Endothelial cell (in vitro differentiated cells): ENCODE measurements at places on chromosomes 11 and 22.

DNA sequence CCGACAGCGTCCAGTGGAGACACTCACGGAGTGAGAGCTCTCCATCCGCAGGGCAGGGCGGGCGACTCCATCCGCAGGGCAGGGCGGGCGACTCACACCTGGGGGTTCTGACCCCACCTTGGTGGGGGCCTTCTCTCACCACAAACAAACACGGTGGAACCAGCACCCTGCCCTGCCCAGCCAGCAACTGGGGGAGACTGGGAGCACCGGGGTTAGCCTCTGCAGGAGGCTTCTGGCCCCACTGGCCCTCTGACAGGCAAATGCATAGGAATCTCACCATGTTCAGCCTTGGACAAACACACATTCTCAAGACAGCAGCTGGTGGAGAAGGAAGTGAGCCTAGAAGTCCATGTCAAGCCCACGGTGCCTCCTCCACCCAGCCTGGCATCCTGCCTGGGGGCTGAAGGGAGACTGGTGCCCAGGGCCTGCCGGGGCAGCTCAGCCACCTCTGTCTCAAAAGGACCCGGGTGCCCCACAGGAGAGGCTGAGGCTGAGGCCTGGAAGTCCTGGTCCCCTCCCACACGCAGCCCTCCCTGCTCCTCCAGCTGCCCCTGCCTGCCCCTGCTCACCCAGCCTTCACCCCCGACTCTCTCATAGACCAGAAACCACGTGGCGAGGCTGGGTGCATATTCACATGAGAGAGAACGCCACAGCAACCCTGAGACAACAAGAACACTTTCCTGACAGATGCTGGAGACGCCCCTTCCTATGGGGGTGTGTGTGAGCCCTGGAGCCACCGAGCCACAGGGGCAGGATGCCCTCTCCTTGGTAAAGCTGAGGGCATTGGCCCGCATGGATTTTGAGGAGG is 98.4 kb upstream of the B3GAT1 start:
- no peak for DNase-seq

- no peak for DNase-seq
Observed at GRCh38 chr22:20422271-20423007, 15.2 kb downstream of the SCARF2 start.

GRCh38 chr11:128644576-128644975 is 49.3 kb upstream of the FLI1 start:
- no peak for DNase-seq

- DNase-seq, result no peak
Observed at GRCh38 chr11:73507086-73507485, 90.8 kb downstream of the FAM168A start.

DNA sequence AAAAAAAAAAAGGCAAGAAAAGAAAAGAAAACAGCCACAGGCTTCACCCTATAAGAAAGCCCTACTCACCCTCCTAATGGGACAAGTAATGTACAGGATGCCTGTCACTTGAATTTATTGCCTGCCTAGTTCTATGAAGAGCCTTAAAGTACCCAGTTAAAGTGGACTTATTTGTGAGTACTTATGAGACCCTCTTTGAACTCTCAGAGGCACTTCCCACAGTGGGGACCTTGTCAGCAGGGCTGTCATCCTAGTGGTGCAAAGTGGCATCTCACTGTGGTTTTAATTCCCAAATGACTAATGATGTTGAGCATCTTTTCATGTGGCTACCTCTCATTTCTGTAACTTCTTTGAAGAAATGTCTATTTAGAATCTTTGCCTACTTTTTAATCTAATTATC is 41.8 kb upstream of the BARX2 start:
- no peak for DNase-seq

DNA sequence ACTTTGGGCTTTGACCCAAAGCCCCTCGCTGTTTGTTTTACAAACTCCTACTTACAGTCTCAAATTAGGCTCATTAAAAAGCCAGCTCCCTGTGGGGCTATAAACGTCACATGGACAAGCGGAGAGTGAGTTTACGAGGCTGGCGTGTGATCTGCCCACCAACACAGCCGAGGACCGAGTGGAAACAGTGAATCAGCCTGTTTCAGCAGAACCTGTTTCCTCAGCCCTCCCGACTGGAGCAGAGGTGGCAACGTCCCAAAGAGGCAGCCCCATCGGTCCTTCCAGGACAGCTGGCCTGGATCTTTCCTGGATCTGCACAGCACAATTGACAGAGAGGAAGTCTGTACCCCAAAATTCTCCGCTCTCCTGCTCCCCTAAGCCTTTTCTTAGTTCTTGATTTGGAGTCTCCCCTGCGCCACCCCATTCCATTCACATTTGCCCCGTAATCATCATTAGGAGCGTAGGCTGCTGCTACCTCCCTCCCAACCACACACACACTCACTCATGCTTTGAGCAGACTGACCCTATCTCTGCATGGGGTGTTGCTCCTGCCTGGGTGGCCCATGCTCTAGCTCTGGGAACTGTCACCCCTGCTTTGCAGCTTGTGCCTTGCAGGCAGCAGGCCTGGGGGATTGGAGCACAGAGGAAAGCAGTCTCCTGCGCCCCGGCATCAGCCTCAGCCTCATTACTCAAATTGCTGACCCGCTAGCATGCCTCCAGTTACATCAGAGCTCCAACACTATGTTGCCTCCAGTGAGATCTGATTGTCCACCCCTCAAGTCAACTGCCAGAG is 117.8 kb downstream of the NAT10 start:
- DNase-seq, result no peak

DNA sequence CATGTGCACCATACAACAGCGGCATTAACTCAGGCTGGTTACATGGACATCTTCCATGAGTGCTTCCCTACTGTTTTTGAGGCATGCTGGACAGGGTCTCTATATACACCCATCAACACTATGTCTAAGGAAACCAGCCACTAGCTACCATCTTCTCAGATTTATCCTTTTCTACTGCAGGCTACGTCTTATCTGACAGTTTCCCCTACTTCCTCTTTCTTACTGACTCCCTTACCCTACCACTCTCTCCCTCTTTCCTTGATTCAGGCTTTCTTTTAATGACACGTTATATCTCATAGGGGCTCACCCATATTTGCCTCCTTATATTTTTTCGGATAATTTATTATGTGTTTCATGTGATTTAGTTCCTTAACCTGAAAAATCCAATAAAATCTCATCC is 41.8 kb downstream of the DDI1 start:
- DNase-seq, result no peak

- peak; percentile 62 for DNase-seq
Observed at GRCh38 chr11:86374586-86374985, at the start of gene CCDC81. TSS of gene CCDC81 (plus strand) at chr11:86374887. CDS start at chr11:86375164, 277 bp downstream.

DNA sequence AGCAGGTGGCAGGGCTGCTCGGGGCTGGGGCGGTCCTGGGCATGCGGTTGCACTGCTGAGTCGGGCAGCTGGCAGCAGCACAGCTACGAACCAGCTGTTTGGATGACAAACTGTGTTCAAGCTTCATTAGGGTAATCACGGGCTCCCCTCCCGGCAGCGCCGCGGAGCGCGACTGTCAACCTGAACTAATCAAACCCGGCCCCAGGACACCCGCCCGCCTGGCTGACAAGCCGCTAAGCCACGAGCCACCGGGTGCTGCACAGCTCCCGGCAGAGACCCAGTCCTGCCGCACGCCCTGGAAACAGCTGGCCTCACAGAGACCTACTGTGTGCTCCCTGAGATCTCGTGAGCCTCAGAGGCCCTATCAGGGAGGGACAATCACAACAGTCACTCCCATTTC is 60.6 kb upstream of the TCF20 start:
- DNase-seq, result no peak

GRCh38 chr22:23315341-23315917 is 135.1 kb downstream of the BCR start:
- DNase-seq, result peak; percentile 48

- no peak for DNase-seq
Observed at GRCh38 chr11:36455658-36456111, 54.4 kb downstream of the TRAF6 start.

DNA sequence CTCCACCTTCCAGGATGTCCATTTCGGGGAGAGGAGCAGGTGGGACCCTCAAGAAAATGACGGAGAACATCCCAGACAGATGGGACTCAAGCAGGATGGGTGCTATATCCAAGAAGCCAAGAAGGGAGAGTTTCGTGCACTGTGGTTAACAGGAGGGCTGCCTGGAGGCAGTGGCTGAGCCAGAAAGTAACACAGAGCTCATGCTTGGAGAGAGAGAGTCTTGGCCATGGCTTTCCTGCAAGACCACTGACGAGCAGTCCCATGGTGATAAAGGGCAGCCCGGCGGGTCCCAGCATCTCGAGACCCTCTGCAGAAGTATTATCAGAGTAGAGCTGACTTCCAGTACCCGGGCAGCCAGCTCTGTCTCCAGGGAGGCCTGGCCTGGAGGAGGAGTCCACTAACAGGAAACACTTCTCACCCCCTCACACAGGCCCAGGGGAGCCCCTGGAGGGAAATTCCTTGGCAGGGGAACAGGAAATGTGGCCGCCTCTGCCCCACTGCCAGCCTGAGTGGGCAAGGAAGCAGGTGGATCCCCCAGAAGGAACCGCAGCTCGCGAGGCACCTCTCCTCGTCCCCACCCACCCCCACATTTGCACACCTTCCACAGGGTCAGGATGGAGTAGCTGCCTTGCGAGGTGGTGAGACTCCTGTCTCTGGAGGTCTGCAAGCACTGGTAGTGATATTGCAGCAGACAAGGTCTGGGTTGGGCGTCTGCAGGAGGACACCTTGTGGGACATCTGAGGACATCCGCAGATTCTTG is 32.2 kb downstream of the CYTH4 start:
- DNase-seq, result no peak

DNA sequence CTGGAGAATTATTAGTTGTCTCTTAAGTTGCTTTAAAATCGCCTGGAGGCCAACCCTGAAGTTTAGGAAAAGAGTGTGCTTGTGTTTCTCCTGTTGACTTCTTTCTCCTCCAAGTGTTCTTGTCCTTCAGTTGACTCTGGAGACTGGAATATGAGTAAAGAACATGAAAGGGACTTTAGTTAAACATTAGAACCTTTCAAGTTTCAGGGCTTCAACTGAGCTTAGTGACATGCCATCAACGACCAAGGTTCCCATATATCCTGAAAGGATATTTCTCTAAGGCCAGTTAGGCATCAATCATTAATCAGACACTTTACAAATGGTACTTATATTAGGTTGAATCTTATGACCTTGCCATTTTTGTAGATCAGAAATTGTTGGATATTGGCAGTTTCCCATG is 70.0 kb downstream of the ZNRF3 start:
- DNase-seq, result no peak

DNA sequence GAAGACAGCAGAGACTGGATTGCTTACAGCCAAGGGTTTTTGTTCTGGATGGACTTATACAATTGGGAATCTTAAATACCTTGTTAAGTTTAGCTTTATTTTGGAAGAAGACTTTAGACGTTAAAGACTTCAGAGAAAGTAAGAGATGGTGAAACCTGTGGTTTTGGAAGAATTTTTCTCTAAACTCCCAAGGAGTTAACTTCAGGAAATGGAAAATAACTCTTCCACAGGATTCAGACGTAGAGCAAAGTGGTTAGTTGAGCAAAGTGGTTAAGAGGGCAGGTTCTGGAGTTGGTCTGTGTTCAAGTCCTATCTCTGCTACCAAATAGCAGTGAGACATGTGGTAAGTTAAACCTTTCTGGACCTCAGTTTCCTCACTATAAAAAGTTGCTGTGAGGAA is 12.8 kb downstream of the PITPNB start:
- DNase-seq, result no peak

DNA sequence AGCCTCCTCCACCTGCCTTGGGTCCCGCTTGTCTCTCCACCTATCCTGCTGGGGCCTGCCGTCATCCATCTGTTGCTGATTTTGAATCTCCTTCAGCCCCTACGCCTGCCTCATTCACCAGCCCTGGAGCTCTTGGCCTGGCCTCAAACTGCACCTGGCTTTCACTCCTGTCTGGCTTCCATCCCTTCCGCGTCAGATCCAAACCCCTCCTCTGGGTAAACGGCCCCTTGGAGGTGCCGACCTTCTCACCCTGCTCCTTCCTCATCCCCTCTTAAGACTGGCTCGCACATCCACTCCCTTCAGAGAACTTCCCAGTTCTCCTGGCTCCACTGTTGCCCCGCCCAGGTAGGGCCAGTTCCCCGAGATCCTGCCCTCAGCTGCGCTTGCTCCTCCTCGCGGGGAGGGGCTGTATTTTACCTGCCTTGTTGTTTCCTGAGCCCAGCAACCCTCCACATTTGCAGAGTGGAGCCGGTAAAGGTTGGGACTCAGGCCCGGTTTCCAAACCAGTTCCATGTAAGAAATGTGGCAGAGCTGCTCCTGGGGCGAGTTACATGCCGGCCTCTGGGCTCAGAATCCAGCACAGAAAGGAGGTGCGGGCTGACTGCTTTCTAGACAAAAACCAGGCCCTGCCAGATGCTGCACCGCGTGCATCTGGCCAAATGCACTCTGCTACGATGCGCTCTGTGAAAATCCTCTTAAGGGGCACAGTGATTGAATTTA is 13.9 kb upstream of the SHANK2 start:
- no peak for DNase-seq
